Activated CD4-positive, alpha-beta T cell treated with anti-CD3 and anti-CD28 coated beads, Interleukin-2, amount 10 ng/mL, durations not matched to agents 7 days and 5 days (primary cell): ENCODE measurements at places on chromosomes 6 and 20.

DNA sequence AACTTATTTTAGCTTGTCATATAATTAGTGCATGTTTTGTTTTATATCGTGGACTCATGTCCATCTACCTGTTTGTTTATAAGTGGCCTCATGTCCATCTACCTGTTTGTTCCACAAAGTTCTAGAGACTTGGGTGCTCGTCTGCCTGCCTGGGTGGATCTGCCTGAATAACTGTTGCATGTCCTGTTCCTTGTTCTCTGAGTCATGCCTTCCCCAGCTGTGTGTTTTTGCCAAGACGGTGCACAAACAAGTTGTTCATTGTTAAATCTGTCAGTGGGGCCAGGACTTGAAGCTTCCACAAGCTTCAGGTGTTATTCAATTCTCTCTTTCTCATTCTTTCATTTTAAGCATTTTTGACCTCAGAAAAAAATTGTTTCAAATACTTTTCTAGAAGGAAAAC is 358.0 kb upstream of the CITED2 start:
- no peak for DNase-seq

DNA sequence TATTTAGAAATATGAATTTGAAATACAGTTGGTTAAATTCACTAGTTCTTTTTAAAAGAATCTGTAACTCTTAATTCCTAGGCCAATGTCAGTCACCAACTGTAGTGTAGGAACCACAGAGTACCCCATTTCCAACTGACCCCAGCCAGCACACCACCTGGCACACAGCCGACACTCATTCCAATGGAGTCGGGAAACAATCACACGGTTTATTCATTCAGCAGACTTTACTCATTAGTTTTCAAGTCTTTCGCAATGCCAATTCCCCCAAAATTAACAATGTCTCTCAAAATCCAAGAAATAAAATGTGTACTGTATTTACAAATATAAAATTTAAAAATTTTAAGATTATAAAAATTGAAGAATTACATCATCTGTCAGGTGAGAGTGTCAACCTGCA is 13.5 kb downstream of the ARG1 start:
- DNase-seq, result no peak

- no peak for DNase-seq
These were observed 87.1 kb upstream of the SULF2 start for GRCh38 chr20:47872341-47872740.

DNA sequence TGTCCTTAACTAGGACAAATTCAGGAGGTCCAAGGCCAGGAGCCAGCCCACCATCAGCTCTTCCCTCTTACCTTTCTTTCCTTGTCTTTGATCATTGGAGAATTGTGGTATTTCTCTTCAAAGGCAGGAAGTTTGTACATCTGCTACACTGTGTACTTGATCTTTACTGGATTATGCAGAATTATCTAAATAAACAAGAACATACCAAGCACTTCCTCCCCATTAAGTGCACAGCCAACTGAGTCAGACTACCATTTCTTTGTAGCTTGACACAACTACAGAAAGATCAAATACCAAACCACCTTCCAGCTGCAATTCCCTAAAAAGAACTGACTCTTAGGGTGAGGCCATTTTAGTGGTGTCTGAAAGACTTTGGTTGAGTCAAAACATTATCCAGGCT is 195.1 kb downstream of the HDGFL1 start:
- no peak for DNase-seq

- no peak for DNase-seq
These were observed 321.2 kb upstream of the MAP3K7 start for GRCh38 chr6:90907931-90908655.

DNA sequence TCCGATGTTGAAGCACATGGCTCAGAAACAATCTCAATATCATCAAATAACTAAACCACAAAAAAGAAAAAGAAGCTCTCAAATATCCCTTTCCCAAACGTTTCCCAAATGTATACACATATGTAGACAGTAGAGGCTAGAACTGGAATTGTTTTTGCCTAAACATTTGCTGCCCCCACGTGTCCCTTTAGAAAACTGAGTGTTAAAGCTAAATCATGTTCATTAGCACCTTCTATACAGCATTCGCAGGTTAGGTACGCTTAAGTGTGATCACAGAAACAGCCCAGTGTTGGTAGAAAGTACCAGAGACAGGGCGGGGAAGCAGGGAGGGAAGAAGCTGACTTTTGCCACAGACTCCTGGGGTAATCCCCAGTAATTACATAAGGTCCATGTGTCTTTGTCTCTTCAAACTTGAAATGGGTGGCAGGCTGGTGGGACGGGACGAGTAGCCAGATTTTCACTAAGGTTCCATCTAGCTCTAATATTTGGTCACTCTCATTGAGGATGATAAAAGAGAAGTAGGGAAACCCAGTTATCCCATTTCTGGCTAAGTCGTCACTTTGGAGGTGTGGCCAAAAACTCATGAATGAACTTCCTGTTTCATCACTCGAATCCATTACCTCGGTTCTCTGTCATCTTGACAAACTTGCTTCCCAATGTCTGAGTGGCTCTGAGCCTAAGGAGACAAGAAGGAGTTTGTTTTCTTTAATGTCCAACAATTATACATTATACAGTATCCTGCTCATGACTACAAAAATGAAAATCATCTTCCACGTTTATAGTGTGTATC is 15.0 kb upstream of the TFAP2A start:
- peak; percentile 35 for DNase-seq

GRCh38 chr20:48336597-48336996 is 491.2 kb downstream of the PREX1 start:
- DNase-seq, result no peak

- DNase-seq, result no peak
These were observed 656.0 kb upstream of the ID4 start for GRCh38 chr6:19181211-19181610.

DNA sequence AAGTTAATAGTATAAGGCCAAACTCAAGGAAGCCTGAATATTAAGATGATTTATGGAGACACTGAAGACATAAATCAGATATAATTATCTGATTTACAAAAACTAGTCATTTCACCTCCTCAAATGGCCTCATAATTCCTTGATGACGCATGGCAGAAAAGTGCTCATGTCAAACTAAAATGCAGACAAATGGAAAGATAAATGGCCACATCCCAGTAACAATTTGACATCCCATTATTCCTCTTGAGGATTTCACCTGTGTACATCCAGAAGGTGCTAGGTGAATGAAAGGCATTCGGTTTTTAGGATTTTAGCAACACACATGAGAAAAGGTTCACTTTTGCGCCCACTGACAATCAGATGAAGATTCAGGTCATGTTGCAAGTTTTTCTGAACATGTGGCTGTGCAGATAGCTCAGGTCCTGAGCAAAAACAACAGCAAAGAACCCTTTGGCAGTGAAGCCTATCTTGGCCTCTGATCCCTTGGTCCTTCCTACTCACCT is 24.2 kb downstream of the SGK1 start:
- DNase-seq, result no peak

DNA sequence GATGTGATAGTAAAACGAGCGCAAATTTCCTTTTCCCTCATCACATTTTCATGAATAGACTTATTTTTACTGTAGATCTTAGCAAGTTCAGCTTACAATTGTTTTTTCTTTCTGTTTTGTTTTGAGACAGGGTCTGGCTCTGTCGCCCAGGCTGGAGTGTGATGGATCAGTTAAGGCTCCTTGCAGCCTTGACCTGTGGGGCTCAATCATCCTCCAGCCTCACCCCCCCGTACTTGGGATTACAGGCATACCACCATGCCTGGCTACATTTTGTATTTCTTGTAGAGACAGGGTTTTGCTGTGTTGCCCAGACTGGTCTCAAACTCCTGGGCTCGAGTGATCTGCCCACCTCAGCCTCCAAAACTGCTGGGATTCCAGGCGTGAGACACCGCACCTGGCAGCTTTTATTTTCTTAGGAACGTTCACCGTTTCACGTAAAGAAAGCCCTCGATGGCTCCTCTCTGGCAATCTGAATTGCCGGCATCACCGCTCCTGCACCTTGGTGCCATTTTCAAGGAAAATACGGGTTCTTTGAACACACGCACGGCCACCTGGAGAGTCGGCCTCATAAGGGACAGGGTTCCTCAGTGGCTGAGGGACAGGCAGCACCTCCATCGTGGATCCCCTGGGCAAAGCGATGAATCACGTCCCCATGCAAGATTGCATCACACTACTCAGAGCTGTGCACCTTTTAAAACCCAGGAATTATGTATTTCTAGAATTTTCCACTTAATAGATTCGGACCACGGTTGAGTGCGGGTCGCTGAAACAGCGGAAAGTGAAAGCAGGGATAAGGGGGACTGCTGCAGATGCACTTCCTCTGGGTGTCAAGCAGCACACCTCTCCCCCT is 78.7 kb downstream of the IRF4 start:
- no peak for DNase-seq

- DNase-seq, result no peak
These were observed 299.8 kb downstream of the LRFN2 start for GRCh38 chr6:40287296-40287850.

DNA sequence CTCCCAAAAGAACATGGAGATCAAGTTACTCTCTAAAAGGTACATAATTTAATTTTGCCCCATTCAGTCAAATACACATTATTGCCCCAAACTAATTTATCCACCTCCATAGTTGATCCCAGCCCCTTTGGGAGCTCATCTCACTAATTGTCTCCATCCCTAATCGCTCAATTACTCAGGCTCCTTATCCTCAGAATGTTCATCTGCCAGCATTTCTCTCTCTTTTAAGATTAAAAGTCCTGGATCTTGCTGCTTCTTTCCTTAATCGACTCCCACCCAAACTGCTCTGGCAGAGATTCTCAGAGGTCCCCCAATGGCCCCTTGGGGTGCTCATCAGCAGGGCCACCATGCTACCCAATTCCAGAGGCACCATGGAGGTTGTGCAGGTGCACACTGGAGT is 18.4 kb upstream of the NNAT start:
- no peak for DNase-seq

DNA sequence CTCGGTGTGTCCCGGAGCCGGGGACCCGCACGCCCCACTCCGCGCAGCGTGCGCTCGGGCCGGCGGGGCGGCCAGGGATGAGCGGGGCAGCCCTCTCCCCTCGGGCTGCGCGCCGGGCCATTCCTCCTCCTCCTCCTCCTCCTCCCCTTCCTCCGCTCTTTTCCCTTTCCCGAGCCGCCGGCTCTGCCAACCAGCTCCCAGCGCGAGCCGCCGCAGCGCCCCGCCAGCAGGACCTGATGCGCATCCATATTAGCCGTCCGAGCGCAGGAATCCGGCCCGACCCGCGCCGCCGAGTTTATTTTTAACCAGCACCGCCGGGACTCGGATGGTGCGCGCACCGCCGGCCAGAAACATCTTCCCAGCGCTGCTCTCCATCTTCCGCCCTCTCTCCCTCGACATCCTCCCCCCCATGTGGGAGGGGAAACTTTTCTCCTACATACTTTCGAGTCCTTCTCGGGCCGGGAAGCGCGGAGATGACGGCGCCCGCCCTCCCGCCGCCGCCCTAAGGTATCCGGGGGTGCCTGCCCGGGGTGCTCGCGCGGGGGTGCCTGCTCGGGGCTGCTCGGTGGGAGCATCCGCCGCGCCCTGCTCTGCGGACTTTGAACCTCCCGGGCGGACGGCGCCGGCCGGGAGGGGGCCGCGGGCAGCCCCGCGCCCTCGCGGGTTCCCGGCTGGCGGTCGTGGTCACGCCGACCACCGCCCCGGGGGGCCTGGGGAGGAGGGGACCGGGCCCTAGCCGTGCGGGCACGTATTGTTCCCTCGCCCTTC is 619 bp downstream of the RREB1 start:
- peak; percentile 38 for DNase-seq

DNA sequence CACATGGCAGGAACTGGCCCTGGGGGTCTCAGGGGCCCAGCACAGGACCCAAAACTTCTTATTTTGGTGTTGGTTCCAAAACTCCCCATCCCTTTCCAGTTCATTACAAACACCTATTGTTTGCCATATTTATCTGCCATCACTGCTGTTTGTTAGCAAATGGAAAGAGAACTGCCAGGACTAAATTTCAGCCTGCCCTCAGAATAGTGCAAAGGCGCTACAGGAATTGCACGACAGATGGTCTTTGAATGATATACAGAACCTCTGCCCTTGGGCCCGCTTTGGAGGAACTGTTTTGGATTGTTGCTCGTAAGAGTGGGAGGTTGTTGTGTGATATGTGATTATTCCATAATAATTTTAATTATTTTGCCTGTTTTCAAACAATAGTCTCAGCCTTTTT is 199.0 kb upstream of the FBXL4 start:
- DNase-seq, result no peak

- no peak for DNase-seq
These were observed 39.6 kb downstream of the HLA-F start for GRCh38 chr6:29762781-29763214.

- DNase-seq, result no peak
These were observed 209.3 kb upstream of the TAB2 start for GRCh38 chr6:149108038-149108748.

- DNase-seq, result no peak
These were observed 163.4 kb downstream of the UBE3D start for GRCh38 chr6:82902290-82902689.

GRCh38 chr6:131043902-131044447 is 19.1 kb downstream of the EPB41L2 start:
- no peak for DNase-seq

DNA sequence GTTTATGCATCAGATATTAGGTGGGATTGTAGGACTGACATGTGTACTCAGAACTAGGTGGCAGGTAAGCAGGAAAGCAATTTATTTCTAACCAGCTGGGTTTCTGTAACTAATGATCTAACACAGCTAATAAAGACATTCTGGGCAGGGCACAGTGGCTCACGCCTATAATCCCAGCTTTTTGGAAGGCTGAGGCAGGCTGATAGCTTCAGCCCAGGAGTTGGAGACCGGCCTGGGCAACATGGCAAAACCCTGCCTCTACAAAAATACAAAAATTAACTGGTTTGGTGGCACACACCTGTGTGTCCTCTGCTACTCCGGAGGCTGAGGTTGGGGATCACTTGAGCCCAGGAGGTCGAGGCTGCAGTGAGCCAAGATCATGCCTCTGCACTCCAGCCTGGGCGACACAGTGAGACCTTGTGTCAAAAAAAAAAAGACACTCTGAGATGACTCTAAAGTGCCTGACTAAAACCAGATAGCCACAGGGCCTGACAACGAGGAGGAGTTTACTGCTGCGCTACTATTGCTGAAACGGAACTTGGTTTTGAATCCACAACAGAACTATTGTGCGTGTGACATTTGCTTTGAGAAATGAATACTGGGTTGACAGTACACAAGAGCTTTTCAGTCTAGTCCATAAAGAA is 29.2 kb upstream of the CEP85L start:
- peak; percentile 13 for DNase-seq

GRCh38 chr20:2713285-2713684 is 20.7 kb downstream of the EBF4 start:
- DNase-seq, result no peak
